Peyer's patch (tissue), 4 donors: ENCODE measurements at places on chromosomes 7 and 10.

GRCh38 chr10:122740640-122741039, 41.0 kb upstream of the C10orf120 start:
- no peak for DNase-seq
- no peaks in the 10 kb centered on the region for H3K36me3 ChIP-seq
- H3K27ac ChIP-seq = no peak overlapping the region
- no peaks in the 10 kb centered on the region for H3K27me3 ChIP-seq
- no peaks in the 10 kb centered on the region for H3K4me1 ChIP-seq
- no peak overlapping the region for H3K4me3 ChIP-seq

DNA sequence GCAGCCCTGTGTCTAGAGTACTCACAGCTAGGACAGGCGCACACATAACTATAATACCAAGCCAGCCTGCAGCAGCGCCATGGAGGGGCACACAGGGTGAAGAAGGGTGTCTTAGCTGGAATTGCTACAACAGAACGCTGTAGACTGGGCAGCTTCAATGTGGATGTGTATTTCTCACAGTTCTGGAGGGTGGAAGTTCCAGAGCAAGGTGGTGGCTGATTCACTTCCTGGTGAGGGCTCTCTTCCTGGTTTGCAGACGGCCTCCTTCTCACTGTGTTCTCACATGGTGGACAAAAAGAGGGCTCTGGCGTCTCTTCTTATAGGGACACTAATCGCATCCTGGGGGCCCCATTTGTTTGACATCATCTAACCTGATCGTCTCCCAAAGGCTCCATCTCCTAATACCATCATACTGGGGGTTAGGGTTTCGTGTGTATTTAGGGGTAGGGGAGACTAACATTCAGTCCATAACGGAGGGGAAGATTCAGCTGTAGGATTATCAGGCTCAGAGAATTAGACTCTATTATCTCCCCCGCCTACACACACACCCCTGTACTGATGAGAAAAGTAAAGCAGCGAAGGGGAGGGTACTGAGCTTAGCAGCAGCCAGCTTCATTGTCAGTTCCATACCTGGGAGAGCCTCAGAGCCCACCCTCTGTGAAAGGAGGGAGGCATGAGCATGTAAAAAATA, 289.1 kb downstream of the CCDC3 start:
- H3K36me3 ChIP-seq = no peaks in the 10 kb centered on the region
- H3K4me3 ChIP-seq = no peak overlapping the region
- DNase-seq = no peak
- no peaks in the 10 kb centered on the region for H3K4me1 ChIP-seq
- H3K27ac ChIP-seq = no peak overlapping the region

DNA sequence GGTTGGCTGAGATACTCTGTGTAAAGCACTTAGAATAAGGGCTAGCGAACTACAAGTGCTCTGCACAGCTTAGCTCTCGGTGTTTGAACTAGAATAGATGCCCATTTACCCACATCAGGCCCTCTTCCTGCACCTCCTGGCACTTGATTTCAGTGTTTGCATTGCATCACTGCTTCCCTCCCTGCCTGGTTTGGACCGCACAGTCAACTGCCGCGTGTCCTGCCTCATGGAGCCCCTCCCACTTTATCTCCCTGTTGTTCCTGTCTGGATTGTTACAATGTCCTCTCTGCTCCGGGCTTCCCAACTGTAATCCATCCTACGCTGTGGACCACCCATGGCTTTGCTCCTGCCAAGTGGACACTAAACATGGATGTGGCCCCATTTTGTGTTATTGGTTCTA, 2.3 kb downstream of the FAM107B start:
- no peak overlapping the region for H3K27ac ChIP-seq
- H3K4me3 ChIP-seq = no peak overlapping the region
- H3K4me1 ChIP-seq = no peaks in the 10 kb centered on the region
- no peaks in the 10 kb centered on the region for H3K36me3 ChIP-seq
- H3K27me3 ChIP-seq = no peaks in the 10 kb centered on the region

DNA sequence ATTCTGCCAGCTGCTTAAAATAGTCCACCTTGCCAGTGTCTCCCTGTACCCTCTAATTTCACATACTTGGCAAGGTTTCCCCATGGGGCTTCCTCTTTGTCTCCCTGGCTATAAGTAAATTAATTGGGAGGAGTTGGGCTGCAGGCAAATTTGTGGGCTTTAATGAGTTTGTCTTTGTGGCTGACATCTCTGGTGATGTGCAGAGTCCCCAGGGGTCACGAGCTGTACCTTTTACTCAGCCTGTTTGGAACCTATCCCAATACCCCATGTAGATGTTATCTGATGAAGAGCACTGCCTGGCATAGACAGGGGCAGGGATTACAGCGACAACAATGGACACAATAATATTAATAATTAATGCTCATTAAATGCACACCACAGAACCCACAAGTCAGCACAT, 132.5 kb downstream of the SLIT1 start:
- no peak overlapping the region for H3K27ac ChIP-seq
- no peaks in the 10 kb centered on the region for H3K36me3 ChIP-seq
- H3K27me3 ChIP-seq = no peaks in the 10 kb centered on the region

GRCh38 chr10:79923669-79924068, 25.2 kb downstream of the SFTPD start:
- no peaks in the 10 kb centered on the region for H3K4me1 ChIP-seq
- no peak overlapping the region for H3K27ac ChIP-seq
- no peak for DNase-seq
- H3K4me3 ChIP-seq = no peak overlapping the region
- no peaks in the 10 kb centered on the region for H3K36me3 ChIP-seq

DNA sequence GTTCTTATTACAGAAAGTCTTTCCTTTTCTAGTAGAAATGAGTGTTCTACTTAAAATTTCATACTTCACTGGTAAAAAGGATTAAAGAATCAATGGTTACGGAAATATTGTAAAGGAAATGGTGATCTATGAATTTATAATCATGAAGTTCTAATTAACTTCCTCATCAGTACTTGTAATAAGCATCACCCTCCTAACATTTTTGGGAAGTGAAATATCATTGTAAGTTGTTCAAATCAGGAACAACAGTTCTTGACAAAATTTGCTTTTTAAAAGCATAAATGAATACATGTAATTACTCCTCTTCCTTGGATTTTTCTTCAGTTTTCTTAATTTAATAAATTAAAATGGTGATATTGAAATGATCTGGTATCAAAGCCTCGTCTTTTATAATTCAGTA, 5.6 kb upstream of the PCGF5 start:
- H3K27me3 ChIP-seq = no peaks in the 10 kb centered on the region
- no peak overlapping the region for H3K27ac ChIP-seq
- H3K36me3 ChIP-seq = no peaks in the 10 kb centered on the region
- H3K4me1 ChIP-seq = peaks cover 7% of the 10 kb centered on the region

GRCh38 chr7:25095516-25096345, 29.3 kb downstream of the CYCS start:
- no peaks in the 10 kb centered on the region for H3K4me1 ChIP-seq
- no peak overlapping the region for H3K4me3 ChIP-seq
- H3K27me3 ChIP-seq = no peaks in the 10 kb centered on the region
- H3K27ac ChIP-seq = no peak overlapping the region
- no peaks in the 10 kb centered on the region for H3K36me3 ChIP-seq

DNA sequence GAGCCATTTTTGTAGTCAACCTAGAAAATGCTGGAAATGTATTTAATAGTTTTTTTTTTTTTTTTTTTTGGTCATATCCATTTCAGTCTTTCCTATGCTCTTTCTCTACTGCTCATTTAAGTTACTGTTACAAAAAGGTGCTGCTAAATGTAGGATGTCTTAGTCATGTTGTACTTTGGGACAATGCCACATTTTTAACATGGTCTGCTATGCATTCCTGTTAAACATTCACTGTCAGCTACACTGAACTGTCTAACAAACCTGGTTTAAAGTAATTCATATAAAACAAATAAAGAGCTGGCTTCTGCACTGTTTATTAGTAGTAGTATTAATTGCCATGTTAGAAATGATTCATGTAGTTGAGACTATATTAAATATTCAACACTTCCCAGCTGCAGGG, 108.6 kb downstream of the NSUN6 start:
- no peak for DNase-seq
- H3K27ac ChIP-seq = no peak overlapping the region
- no peaks in the 10 kb centered on the region for H3K36me3 ChIP-seq
- no peak overlapping the region for H3K4me3 ChIP-seq
- H3K27me3 ChIP-seq = no peaks in the 10 kb centered on the region

DNA sequence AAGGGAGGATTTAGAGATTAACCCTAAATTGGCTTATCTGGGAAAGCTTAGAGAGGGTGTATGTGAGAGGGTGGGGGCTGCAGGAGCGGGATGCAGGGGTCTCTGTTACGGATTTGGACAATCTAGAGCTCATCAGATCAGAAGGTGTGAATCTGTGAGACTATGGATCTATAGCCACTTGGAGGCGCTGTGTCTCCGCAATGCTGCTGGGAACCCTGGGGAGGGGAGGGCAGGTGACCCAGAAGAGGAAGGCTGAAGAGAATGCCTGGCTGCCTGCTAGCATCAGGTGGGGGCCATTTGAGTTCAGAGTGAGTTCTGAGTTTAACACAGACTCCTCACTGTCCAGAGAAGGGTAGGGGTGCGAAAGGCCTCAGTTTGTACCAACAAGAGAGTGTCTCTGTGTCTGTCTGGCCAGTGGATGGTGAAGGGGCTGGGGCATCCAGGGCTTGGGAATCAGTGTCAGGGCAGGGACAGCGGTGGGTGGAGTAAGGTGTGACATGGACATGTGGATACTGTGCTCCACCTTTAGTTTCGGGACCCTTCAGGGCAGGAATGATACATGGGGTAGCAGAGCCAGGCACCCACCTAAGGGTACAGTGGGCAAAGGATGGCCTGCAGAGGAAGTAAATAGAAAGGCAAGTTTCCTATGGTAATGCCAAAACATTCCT, 187.3 kb upstream of the PRSS58 start:
- H3K36me3 ChIP-seq = no peaks in the 10 kb centered on the region
- DNase-seq = no peak
- H3K27ac ChIP-seq = no peak overlapping the region
- H3K27me3 ChIP-seq = no peaks in the 10 kb centered on the region

DNA sequence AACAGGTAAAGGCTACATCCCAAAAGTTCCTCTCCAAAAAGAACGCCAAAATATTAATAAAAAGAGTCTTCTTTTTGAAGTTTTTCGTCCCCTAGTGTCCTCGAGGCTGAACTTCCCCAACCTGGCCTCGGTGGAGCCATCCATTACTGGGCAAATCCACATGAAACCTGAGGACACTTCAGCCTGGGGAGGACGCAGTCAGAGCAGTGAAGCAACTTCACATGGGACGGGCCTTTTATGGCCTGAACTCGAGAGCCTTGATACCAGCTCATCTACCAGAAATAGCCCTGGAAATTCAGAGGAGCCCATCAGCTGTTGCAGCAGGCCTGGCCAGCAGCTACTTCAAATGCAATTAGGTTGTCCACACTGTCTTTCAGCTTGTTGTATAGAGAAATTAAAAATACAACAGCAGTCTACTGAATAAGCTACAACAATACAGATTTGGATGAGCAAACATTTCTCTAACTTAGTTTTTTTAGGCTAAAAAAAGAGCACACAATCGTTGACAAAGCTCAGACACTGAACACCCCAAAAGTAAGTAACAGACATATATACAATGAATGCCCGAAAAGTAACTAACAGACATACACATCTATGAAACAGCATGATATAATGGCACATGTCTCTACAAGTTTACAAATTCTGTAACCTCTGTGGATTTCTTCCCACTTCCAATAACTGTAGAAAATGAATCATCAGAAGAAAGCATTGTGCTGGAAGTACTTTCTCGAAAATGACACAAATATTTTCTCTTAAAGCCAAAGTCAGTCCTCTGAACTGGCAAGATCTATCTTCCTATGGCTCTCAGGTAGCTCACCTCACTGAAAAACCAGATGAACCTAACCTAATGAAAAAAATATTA, at the start of gene SVIL:
Gene SVIL (minus strand): TSS at position 208 of the 862 bp plus-strand sequence. CDS start 79,913 bp downstream, outside the sequence.
- no peaks in the 10 kb centered on the region for H3K27me3 ChIP-seq
- no peak within 1 kb of the TSS for H3K4me3 ChIP-seq
- no peaks in the 10 kb centered on the region for H3K4me1 ChIP-seq
- peak; percentile 62 for DNase-seq
- H3K27ac ChIP-seq = peak within 1 kb of the TSS; percentile 67
- H3K36me3 ChIP-seq = no peaks in the 10 kb centered on the region

GRCh38 chr10:33484787-33485186, 150.3 kb upstream of the NRP1 start:
- no peak overlapping the region for H3K4me3 ChIP-seq
- H3K27me3 ChIP-seq = no peaks in the 10 kb centered on the region
- H3K27ac ChIP-seq = no peak overlapping the region
- no peak for DNase-seq
- no peaks in the 10 kb centered on the region for H3K36me3 ChIP-seq

DNA sequence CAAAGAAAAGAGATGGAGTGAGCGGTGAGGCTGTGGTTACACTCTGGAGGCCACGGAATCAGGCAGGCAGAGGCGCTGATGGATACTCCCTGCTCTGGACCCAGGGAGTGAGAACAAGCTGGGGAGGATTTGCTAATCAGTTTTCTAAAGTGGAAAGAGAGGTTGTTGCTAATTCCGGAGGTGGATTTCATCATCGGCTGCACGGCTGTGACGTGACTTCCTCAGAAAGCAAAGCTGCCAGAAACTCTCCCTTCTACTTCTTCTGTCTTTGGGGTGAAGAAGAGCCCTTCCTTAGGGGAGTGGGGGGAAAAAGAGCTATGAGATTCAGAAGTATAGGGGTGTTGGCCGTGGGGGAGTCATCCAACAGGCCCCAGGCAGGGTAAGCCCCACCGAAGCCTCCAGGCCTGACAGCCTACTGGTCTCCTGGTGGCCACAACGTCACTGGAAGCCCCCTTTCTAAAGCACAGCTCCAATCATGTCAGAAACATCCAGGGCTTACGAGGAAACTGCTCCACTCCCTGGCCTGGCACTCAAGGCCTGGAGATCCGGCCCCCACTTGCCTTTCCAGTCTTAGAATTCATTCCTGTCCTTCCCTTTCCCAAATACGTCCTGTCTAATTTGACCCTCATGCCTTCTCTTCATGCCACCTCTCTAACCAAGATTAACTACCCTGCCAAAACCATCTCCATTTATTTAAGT, 114.5 kb downstream of the HIP1 start:
- no peaks in the 10 kb centered on the region for H3K27me3 ChIP-seq
- no peaks in the 10 kb centered on the region for H3K36me3 ChIP-seq
- no peaks in the 10 kb centered on the region for H3K4me1 ChIP-seq
- no peak for DNase-seq
- no peak overlapping the region for H3K27ac ChIP-seq

- H3K36me3 ChIP-seq = no peaks in the 10 kb centered on the region
- DNase-seq = no peak
- no peak overlapping the region for H3K4me3 ChIP-seq
- H3K4me1 ChIP-seq = peaks cover 7% of the 10 kb centered on the region
- H3K27ac ChIP-seq = no peak overlapping the region
- no peaks in the 10 kb centered on the region for H3K27me3 ChIP-seq
Measured at GRCh38 chr10:90860790-90861189, 3.0 kb upstream of the HTR7 start.

DNA sequence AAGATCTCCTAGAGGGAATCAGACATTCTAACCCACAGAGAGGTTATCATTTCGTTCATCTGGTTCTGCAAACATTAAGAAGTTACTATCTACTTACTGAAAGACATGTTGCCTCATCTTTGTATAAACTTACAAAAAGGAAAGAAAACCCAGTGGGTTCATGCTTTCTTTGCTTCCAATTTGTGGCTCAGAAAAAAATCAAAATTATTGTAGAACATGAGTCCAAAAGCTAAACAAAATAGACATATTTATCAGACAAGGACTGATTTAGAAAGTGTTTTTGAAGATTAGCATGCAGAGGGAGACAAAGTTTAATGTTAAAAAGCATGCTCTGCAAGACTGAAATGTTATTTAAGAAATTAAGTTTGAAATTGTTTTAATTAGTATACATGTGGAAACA, 123.1 kb downstream of the MBL2 start:
- no peak for DNase-seq
- H3K4me3 ChIP-seq = no peak overlapping the region
- H3K36me3 ChIP-seq = no peaks in the 10 kb centered on the region
- no peaks in the 10 kb centered on the region for H3K27me3 ChIP-seq
- no peak overlapping the region for H3K27ac ChIP-seq
- H3K4me1 ChIP-seq = no peaks in the 10 kb centered on the region
